NCI-H1694 (cell line): ENCODE measurements at places on chromosomes 7 and 10.

- no peak for DNase-seq
Observed at GRCh38 chr7:3859431-3859830, 558.4 kb downstream of the SDK1 start.

DNA sequence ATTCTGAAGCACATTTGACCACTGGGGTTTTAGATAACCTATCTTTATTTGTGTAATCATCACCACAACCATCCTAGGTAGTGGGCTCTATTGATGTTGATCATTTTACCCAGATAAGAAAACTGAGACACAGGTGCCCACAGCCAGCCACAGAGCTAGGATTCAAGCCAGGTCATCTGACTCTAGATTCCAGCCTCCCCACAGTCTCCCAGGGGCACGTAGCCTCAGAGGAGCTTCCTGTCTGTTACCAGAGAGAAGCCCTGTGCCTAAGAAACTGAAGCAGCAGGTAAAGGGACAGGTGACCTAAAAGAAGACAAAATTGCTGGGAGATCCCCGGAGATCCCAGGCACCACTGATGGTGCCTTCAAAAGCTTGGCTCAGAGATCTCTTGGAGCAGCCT lies 55.8 kb downstream of the ALOX5 start:
- no peak for DNase-seq

GRCh38 chr10:3363311-3364045 lies 190.9 kb upstream of the PITRM1 start:
- no peak for DNase-seq

DNA sequence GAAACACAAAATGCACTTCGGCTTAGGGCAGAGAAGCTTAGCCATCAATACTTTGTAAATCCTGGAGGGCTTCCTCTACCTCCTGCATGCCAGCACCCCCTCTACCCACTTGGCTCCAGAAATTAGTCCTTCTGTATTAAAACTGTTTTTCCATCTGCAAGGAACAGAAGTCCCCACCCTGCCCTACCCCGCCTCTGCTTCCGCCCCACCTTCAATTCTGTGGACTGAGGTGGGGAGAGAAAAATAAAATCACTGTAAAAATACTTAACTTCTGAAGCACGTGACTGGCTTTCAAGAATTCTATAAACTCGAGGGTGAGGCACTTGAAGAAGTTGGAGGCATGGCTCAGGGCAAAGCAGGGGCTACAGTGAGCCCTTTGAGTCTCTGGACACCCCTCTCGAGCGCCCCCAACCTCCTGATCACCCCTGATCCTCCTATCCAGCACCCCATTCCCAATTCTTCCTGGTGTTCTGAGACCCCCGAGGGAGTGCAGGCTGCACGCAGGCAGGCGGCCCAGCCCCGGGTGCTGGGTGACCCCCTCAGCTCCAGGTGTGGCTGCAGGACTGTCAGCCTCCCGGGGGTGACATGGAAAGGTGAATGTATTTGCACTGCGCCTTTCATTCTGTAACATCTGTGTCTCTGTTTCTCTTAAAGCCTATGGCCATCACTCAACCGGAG lies 7.3 kb upstream of the KIAA1217 start:
- no peak for DNase-seq

DNA sequence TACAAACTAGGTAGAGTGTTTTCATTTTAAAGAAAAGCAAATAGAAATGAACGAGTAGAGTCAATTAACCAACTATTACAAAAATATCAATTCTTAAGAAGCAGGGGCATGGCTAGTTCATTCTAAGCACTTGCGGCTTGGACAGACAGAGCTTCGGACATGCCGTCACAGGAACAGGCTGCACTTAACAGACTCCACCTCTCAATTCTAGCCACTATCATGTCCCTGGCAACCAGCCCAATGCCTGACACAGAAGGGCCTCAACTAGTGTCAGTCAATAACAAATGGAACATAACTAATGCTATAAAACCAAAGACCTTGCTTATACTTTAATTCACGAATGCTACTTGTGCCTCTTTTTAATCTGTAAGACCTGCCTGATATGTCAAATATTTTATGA lies 74.4 kb downstream of the TPK1 start:
- DNase-seq: no peak

DNA sequence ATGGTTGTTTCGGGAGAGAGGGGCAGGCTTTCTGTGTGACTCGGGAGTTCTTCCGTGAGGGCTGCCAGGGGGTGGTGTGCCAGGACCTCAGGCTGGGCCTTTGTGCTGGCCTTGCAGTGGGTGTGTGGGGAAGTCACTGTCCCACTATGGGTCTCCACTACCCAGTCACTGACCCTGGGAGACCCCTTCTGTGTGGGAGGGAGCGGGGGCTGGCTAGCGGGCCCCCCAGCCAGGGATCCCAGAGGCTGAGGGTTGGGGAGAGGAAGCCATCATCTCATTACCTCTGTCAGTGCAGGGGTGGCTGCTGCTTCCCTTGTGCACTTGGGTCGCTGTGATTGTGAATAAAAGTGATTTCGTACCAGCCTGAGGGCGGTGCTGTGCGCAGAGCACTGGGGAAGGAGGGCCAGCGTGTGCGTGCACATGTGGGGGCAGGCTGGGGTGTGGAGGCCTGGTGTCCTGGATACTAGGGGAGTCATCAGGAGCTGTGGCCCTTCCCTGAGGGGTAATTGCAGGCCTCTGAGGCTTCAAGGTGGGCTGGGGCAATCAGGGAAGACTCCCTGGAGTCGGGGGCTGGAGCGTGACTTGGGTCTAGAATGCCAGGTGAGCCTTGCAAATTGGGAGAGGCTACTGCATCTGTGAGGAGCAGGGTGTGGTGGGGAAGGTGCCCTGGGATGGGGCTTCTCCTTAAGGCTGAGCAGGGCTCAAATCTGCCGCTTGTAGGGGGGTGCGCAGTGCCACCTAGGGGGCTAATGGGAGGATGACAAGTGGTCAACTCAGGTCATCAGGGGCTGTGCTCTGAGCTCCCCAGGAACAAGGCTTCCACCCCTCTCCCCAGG lies 98.9 kb downstream of the NEURL1 start:
- DNase-seq: no peak

DNA sequence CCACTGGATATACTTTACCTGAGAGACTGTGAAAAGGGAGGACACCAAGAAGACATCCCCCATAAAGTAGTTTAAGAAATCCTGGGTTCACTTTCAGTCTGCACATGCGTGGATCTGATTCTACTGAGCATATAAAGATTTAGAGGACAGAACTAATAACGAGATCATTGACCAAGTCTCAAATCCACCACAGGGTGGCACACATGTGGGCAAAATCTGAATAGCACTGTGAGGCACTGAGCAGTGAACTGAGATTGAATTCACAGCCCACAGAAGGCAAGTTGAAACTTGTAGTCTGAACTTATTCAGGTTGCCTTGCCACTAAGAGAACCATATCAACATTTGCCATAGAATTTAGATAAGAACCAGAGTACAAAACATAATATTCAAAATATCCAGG lies 818.6 kb downstream of the GRID1 start:
- DNase-seq: peak; percentile 56

DNA sequence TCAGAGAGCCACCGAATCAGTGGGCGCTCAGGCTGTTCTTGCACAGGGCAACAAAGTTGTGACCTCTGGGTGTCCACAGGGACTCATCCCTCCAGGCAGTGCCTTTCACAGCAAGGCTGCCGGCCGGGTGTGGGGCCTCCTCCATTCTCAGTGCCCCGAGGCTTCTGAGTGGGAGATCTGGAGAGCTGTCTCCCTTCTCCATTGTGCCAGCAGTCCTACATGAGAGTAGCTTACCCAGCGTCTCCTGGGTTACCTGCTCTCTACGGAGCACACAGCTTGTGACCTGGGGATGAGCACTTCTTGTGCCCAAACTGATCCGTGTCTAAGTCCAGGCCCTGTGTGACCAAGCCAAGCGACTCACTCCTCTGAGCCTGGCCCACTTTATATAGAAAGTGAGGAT lies 240.9 kb upstream of the GRB10 start:
- DNase-seq: no peak

DNA sequence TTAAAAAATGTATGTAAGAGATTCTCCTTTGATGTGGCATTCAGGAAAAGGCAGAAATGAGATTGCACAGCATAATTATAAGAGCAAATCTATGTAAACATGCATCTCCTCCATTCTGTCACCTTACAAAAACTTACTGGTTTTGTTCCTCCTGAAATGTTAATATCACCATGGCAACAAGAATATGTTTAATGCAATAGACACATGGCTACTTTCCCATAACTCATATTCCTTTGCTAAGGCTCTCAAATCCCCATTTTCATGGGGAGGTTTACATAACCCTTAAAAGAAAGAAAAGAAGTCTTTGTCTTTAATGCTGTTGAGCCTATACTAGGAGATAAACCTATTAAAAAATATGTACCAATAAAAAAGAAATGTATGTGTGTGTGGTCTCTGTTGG lies 136.2 kb downstream of the ANK3 start:
- DNase-seq: no peak

DNA sequence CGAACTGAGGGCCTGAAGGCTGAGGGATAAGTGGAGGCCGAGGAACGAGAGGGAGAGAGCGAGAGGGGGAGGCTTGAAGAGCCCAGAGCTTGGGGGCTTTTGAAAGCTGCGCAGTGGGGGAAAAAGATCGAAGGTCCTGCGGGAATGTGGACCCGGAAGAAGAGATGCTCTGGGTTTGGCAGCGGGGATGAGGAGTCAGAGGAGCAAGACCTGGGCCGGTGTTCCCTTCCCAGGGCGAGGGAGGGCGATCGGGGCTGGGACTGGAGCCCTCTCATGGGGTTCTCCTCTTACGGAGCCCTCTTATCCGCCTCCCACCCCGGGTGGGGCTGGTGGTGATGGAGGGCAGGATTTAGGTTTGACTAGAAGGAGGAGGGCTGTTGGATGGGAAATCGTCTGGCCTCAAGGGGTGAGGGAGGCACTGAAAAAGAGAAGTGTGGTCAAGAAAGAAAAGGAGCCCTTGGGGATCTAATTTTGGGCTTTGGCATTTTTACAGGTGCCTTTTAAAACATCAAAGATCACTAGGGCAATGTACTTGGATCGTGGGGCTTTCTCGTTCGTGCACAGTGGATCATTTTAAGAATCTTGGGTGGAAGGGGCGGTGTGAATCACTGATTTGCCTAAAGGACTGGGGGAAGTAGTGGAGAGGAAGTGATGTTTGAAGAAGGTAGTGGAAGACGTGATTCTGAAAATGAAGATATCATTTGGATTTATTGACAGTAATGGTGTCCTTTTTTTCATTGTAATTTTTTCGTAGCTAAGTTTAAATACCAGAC lies 637 bp downstream of the SAMD8 start:
- DNase-seq: no peak

- no peak for DNase-seq
Observed at GRCh38 chr10:126903656-126904360, 1.4 kb upstream of the DOCK1 start.

DNA sequence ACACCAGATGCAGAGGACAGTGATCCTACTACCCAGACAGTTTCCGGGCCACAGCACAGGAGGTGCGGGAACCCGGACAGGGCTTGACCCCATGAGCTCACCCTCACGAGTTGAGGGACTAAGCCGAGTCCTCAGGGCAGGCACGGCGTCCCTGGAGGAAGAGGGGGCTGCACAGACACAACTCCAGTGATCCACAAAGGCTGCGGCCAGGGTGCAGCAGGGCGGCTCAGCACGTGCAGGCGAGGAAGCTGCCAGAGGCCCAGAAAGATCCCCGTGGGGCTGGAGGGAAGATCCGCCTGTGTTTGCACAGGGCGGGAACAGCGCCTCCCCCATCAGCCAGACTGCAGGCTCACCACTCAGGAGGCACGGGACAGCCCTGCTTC lies 45.9 kb upstream of the TMEM72 start:
- DNase-seq: no peak

- no peak for DNase-seq
Observed at GRCh38 chr7:101736084-101736483, 81.3 kb upstream of the CUX1 start.

- DNase-seq: no peak
Observed at GRCh38 chr7:139656387-139656786, 121.4 kb downstream of the HIPK2 start.

DNA sequence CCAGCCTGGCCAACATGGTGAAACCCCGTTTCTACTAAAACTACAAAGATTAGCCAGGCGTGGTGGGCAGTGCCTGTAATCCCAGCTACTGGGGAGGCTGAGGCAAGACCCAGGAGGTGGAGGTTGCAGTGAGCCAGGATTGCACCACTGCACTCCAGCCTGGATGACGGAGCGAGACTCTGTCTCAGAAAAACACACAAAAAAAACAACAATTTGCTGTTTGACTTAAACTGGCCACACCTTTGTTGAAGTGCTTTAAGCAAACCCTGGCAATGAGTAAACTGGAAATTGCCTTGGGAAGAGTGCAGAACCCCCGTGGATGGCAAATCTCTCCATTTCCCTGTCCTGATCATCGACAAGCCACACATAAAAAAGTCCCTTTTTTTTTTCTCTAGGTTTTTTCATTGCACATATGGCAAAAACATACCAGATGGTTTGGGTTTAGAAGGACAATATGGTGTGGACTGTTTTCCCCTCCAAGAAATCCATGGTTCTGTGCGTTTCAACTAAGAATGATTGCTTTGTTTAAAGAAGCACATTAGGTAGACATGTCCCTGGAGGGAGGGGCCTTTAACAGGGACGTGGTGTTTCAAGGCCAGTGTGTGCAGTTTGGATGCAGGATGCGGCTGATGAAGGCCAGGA lies 76.9 kb downstream of the NRP1 start:
- DNase-seq: peak; percentile 57

- DNase-seq: no peak
Observed at GRCh38 chr10:124211921-124212320, 118.5 kb upstream of the CHST15 start.

- DNase-seq: no peak
Observed at GRCh38 chr10:132961420-132961786, 19.0 kb upstream of the CFAP46 start.

GRCh38 chr10:78655979-78656378 lies 412.8 kb upstream of the ZMIZ1 start:
- DNase-seq: no peak
